Karpas-422 (cell line): ENCODE measurements at places on chromosomes 1 and 21. TPM values are rescaled to one million over a fixed set of nuclear protein-coding genes. Genes with fewer than 3 reads are reported as not detected.

- peak; percentile 96 for DNase-seq
Observed at GRCh38 chr1:40802078-40802741, 18.6 kb downstream of the KCNQ4 start.

Gene SLC44A3
- total RNA-seq = not detected in 2 replicates

- no peak for DNase-seq
Observed at GRCh38 chr1:206859082-206859521, 6.3 kb upstream of the IL20 start.

- no peak for DNase-seq
Observed at GRCh38 chr1:243457363-243457982, 201.6 kb downstream of the SDCCAG8 start.

GRCh38 chr1:25772164-25772563 is 27.8 kb upstream of the SELENON start:
- DNase-seq = no peak

DNA sequence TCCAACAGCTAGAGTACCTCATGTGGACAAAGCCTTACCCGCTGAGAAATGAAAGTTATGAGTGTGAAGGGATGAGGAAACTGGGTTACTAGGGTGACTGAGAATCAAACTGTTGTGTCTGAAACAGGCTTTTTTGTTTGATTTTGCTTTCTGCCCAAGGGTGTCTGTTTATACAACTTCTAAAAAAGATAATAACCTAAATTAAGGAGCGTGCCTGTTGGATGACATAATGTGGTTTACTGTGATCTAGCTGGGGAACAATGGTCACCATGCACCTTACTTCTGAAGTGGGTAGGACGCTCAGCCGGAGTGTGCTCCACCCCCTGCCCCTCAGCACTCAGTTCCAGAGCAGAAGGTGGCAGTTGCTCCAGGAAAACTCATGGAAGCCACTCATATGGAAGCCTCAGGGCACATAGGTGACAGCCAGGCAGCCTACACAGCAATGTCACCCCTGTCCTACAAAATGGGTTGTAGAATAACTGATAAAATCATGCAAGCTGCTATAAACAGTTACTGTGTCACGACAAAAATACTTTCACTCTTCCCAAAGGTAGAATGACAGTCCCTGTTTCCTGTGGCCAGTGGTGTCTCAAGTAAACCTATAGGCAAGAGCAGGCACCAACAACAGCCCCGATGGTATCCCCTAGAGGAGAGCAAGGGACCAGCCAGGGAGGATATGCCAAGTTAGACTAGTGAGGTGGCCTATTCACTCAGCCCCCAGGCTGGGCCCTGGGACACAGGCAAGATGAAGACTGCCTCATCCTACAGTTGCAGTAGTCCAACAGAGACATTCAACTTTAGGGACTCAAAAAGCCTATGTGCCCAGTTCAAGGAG is 29.3 kb downstream of the SIPA1L2 start:
- DNase-seq = peak; percentile 43

- DNase-seq = no peak
Observed at GRCh38 chr1:160504651-160505050, 18.4 kb downstream of the SLAMF6 start.

- DNase-seq = peak; percentile 51
Observed at GRCh38 chr1:87410776-87411480, 82.2 kb downstream of the LMO4 start.

GRCh38 chr1:173293756-173294155 is 86.6 kb upstream of the TNFSF4 start:
- DNase-seq = no peak

DNA sequence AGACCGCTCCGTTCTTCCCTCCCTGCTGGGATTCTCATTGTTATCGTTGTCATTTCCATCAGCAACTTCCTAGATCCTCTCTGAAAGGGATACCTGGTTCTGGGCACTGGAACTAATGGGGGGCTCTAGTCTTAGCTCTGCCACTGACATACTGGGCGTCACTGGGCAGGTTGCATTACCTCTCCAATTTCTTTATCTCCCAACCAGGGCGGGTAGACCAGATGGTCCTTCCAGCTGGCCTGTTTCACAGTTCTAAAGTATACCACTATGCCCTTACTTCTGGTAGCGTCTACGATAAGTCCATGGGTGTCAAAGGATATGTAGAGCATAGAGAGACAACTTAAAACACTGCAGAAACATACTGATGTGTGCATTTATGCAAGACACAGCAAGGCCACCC is 1.4 kb downstream of the GPR37L1 start:
- DNase-seq = no peak

Gene SEMA6C
- 1.4 and 1.6 TPM in 2 replicates for total RNA-seq

DNA sequence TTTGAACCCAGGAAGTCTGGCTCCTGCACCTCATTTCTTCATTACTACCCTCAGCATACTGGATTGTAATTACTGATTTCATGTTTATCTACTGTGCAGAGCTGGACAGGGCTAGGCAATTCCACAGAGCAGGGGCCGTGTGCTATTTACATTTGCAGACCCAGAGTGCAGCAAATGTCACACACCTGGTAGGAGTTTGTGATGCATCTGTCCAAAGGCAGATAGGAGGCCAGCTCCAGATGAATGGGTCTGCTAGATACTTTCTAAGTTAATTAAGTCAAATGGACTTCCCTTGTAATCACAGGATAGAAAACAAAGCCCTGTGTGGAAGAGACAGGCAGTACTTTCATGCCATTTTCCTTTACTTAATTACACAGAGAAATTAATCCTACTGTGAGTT is 46.2 kb downstream of the PGBD5 start:
- DNase-seq = no peak

DNA sequence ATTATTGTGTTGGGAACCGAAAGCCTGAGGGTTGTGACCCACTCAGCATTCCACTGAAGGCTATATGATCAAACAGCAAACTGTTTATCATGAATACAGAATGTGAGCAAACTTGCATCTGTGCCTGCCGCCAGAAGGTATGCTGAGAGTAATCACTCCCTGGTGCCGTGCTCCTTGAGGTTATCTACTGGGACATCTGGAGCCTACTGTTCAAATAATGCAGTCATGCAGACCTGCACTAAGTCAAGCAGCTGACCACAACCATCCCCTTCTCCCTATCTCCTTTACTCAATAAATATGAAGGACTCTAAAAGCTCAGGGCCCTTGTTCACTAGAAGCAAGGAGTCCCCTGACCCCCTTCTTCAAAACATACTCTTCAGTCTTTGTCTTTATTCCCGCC is 13.5 kb downstream of the GSTM5 start:
- DNase-seq = no peak

DNA sequence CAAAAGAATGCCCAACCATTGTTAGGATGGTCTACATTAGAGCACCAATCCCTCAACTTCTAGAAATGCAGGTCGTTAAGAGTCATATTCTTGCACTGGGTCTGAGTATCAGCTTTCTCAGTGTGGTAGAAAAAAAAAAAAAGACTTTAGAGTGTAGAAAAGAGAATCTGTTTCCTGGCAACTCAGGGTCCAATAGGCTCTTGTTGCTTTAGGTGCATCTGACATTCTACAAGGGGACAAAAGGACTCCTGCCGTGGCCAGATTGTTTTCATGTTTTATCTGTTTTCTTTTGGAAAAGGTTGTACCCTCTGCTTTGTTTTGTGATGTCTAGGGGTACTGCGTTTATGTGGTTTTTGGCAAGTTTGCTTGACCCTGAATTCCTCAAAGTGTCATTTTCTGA is 105.4 kb upstream of the KCNK2 start:
- no peak for DNase-seq

DNA sequence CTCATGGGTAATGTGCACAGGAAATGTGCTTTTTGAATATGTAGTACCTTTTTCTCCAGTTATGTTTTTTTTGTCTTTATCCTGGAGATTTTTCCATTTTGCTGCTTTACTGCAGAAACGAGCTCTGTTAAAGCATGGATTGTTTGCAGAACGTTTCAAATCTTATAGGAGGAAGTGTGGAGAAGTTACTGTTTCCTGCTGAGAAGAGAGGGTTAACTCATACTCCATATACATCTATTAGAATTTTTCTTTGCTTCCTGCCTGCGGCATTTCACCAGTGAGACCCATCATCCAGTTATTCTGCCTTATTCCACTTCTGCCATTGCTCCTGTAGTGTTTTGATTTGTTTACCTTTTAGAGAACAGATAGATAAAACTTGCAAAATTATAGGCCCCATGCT is 2.0 kb downstream of the RPRD2 start:
- peak; percentile 69 for DNase-seq

GRCh38 chr1:111497592-111497991 is 5.8 kb downstream of the ADORA3 start:
- no peak for DNase-seq

DNA sequence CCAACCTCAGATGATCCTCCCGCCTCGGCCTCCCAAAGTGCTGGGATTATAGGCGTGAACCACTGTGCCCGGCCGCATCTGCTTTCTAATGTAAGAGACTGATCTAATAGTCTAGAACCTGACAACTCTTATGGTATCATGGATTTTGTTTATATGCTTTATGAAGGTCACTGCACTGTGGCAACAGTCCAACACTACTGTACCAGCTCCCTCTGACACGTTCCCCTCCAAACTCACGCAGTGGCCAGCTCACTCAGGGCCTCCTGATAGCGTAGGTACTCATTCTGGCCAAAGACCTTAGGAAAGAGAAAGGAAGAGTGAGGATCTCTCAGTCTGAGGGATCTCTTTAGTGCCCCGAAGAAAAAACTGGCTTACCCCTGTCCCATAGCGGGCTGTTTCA is 6.0 kb upstream of the CFAP141 start:
- no peak for DNase-seq

DNA sequence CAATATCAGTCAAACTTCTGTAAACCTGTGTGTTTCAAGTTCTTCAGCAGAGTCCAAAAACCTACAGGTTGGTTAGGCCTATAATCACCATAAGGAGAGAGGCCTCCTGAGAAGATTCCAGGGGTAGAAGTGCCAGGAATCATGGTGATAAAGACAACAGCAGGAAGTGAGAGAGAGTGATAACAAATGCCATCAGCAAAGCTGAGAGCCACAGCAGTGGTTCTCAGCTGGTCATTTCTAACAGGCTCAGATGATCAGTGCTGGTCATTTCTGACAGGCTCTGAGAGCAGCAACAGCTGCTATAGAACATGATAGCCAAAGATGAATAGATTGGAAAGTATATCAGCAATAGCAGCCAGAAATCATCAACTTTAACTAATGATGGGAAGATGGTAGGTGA is 101.3 kb downstream of the TYW3 start:
- DNase-seq = no peak

Gene LAMTOR5
- 352 and 401 TPM in 2 replicates for total RNA-seq

DNA sequence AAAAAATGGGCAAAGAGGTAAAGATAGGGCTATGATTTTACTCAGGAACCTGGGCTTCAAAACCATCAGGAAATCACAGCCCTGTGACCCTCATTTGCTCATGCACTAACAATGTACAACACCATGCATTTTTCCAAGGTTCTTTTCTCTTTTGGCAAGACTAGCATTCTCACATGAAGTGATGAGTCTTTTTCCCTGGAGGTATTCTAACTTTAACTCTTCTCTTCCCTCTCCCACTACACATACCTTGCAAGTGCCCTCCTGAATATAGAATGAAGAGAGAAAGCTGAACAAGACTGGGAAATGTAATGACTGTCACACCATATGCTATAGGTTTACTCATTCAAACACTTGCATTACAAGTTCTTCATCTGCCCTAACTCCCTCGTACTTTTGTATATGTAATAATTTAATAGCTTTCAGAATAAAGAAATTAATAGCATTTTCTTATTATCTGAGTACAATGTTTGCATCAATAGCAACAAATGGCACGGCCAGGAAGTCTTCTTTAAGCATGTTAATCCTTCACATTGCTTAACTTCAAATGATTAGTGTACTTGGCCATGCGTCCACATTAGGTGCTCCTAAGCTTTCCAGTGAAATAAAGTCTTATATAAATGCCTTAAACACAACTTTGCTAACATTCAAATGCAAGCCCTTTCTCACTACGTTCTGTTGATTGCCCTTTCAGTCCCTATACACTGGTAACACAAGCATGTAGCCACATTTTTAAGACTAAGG is 1.8 kb downstream of the NIBAN1 start:
- DNase-seq = peak; percentile 54

DNA sequence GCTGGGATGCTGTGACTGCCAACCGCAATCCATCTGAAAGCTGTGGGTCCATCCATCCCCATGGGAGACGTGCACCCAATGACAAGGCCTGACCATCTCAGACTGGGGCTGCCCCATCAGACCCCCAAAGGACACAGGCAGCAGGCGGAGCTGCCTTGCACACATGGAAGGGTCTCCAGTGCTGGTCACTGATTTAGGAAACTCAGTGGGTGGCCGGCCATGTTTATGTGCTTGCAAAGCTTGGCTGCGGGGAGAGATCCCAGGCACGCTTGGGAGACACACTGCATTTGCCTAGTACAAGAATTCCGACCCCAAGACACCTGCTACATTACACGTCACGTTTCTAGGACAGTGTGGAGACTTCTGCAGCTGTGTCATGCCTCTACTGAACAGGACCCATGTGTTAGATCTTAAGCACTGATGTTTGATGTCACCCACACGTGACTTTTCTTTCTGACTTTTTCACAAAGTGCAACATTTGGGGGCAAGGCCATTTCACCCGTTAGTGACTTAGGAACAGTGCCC is 181.4 kb downstream of the CLIC6 start:
- DNase-seq = no peak

GRCh38 chr1:207825719-207826556 is 74.1 kb downstream of the CD46 start:
- peak; percentile 98 for DNase-seq

GRCh38 chr1:10730985-10731384 is 65.5 kb downstream of the CASZ1 start:
- DNase-seq = no peak

DNA sequence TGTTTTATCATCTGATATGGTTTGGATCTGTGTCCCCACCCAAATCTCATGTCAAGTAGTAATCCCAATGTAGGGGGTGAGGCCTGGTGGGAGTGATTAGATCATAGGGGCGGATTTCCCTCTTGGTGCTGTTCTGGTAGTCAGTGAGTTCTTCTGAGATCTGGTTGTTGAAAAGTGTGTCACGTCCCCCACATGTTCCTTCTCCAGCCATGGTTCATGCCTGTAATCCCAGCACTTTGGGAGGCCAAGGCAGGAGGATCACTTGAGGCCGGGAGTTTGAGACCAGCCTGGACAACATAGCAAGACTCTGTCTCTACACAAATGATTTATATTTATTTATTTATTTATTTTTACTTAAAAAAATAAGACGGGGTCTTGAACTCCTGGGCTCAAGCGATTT is 30.8 kb upstream of the EDARADD start:
- DNase-seq = no peak

- DNase-seq = peak; percentile 55
Observed at GRCh38 chr21:34887105-34887442, 162.0 kb downstream of the RUNX1 start.
